Mesenteric fat pad (tissue), 1 donor: ENCODE measurements at places on chromosomes 7 and 10.

GRCh38 chr7:7795630-7796121 lies 77.3 kb upstream of the RPA3 start:
- DNase-seq, result no peak

- no peak for DNase-seq
These were observed 8.4 kb upstream of the R3HCC1L start for GRCh38 chr10:98125940-98126631.

GRCh38 chr7:23547662-23548061 lies 15.9 kb upstream of the TRA2A start:
- no peak for DNase-seq

GRCh38 chr7:15370441-15370840 lies 191.4 kb downstream of the AGMO start:
- no peak for DNase-seq

- no peak for DNase-seq
These were observed 23.7 kb downstream of the GSDME start for GRCh38 chr7:24733414-24734060.

- no peak for DNase-seq
These were observed 27.9 kb downstream of the ADCYAP1R1 start for GRCh38 chr7:31079824-31080511.

GRCh38 chr7:34438436-34438835 lies 219.6 kb upstream of the NPSR1 start:
- DNase-seq, result no peak

GRCh38 chr10:62992145-62992721 lies 140.9 kb upstream of the NRBF2 start:
- no peak for DNase-seq

DNA sequence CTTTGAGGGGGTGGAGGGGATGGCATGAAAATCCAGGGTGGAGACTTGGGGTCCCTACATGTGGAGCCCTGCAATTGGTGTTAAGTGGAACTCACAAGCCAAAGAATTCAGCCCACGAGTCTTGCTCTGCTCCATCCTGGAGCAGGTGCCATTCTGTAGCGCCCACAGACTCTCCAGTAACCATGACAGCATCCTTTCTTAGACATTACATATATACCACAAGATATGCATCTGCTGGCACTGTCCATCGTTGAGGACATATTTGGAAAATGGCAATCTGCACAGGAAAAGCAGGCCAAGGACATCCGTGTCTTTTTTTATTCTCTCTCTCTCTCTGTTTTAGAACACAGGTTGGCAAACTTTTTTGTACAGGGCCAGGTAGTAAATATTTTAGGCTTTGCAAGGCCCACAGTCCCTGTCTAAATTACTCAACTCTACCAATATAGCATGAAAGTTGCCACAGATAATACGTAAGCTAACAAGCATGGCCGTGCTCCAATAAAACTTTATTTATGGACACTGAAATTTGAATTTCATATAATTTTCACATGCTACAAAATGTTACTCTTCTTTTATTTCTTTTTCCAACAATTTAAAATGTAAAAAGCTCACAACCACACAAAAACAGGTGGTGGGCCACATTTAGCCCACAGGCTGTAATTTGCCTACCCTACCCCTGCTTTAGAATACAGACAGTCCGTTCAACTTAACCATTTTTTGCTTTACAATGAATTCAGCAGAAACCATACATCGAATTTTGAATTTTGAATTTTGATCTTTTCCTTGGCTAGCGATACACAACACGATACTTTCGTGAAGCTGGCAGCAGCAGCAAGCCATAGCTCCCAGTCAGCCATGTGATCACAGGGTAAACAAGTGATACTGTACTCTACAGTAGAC lies 141.4 kb upstream of the STK17A start:
- no peak for DNase-seq

DNA sequence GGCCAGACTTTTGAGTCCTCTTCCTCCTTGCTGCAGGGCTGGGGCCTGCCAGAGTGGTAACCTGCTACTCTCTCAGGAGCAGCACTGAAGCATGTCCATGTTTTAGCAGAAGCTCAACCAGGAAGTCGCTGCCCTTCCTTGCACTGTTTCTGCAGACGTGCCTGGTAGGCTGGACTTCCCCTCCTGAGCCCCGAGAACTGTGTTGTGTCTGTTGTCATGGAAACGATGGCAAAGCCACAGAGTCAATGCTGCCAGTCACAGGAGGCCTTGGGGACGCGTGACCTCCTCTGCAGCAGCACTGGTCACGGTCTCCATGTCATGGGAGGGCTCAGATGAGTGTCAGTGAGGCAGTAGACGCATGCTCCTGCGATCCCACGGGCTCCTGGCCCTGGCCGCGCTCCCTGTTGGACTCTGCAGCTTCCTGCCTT lies 145.5 kb downstream of the FANK1 start:
- no peak for DNase-seq

- DNase-seq, result peak; percentile 88
These were observed 17.2 kb upstream of the SLC18A3 start for GRCh38 chr10:49592726-49593563.

GRCh38 chr7:131338691-131339390 lies 11.2 kb downstream of the MKLN1 start:
- DNase-seq, result no peak

- DNase-seq, result no peak
These were observed 30.0 kb upstream of the KLHL7 start for GRCh38 chr7:23075571-23075970.

DNA sequence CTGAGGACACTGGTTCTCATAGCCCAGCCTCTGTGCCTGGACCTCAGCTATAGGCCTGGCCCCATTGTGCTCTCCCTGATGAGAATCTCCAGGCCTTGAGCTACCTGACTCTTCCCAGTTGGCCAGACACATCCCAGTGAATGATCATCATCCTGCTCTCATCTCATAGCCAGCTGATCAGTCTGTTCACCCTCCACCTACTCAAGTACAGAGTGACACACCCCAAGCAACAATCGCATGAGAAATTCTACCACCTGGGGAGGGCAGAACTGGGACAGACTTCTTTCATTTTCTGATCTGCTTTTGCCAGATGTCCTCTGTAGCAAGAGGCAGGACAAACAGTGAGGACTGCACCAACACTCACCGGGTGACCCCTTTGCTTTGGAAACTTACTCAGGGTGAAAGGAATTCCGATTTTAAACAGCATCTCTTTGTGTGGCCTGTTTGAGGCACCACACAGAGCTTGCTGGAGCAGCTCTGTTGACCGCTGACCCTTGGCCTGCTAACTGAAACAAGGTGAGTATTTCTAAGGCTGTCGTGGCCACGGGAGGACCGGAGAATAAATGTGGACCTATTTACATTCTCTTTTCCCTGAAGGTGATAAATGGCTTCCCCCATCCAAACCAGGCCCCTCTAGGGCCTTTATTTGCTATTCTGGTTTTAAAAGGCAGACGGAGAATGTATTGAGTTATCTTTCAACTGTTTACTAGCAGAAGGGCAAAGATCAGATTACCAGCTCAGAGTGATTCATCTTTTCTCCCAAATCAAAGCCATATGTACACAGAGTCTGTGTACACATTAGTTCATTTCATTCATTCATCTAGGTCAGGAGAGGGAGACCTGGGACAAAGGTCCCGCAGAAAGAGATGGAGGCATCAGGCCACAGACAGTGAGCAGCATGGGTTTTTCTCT lies 181.4 kb upstream of the TNS3 start:
- no peak for DNase-seq

GRCh38 chr10:58385784-58386112 lies 538 bp downstream of the TFAM start:
- DNase-seq, result no peak

DNA sequence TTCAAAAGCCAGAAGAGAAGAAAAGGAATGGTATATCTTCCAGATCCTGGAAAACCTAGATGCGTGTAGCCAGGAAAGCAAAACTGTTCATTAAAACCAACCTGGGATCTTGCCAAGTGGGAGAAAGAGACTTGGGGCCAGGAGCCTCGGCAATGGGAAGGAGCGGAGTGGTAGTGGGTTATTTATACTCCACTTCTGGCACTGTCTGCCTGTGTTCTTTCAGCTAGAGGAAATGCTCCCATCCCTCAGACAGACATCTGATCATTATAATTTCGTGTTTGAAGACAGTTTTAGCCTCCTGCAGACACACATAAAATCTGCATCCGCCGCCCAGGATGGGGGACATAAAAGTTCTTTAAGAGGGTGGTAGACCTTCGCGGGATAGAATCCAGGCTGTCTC lies 421.6 kb downstream of the RPS24 start:
- DNase-seq, result no peak

DNA sequence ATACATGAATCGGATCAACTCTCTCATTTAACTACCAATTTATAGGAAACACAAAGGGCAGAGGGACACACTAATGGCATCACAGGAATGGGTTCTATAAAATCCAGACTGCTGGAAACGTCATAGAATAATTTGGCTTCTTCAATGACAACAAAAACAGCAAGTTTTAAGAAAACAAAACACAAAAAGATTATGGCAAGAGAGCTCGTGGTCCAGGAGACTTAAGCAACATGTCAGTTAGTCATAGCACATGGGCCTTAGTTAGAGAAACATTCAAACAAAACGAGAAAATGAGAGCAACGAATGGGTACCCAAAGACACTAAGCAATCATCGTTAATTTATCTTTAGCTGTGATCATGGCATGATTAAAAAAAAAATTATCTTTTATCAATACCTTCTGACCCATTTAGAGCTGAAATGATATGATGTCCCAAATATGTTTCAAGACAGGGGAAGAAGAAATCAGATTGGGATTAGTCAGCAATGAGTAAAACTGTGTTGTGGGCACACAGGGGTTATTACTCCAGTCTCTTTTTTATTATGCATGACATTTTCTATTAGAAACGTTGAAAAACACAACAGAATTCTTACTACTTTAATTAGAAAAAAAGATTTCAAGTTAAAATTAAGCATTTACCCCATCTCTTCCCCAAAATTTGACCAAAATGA lies 28.3 kb downstream of the NCAPG2 start:
- no peak for DNase-seq

DNA sequence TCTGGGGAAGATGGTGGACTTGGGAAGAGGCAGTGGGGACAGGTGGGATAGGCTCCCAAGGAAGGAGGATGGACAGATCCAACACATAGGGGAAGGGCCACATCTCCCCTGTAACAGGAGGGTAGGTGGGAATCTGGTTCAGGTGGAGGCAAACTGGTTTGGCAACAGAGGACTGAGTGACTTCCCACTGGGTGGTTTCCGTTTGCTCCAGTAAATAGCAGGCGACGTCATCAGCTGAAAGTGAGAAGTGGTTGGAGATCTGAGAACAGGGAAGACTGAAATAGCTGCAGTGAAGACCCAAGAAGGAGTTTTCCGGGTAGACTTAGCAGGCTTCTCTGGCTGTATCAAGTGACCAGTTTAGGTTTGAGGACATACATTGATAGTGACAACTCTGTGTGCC lies 504.4 kb downstream of the GALNT17 start:
- no peak for DNase-seq

DNA sequence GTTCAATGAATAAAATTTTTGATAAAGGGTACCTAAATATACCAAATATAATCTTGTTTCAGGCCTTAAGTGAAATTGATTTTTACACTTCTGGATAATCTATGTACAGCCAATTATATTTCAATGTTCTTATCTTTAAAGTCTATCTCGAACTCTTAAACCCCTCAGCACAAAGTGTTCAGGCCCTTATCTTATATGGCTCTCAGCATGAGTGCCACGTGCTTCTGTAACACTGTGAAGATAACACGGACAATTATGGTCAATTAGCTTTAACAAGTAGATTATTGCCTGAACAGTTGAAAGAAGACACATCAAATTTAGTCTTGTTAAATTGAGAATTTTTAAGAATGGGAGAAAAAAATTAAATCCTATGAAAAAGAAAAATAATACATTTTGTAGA lies 40.4 kb upstream of the DMTF1 start:
- DNase-seq, result no peak

GRCh38 chr10:62894156-62894555 lies 78.0 kb upstream of the EGR2 start:
- no peak for DNase-seq

GRCh38 chr10:54449056-54449455 lies 352.0 kb downstream of the PCDH15 start:
- no peak for DNase-seq

GRCh38 chr7:133132906-133133305 lies 51.0 kb upstream of the CHCHD3 start:
- no peak for DNase-seq

- DNase-seq, result no peak
These were observed 200.1 kb downstream of the DOCK4 start for GRCh38 chr7:112006071-112006470.

- no peak for DNase-seq
These were observed 23.9 kb downstream of the TNS3 start for GRCh38 chr7:47557694-47558670.

DNA sequence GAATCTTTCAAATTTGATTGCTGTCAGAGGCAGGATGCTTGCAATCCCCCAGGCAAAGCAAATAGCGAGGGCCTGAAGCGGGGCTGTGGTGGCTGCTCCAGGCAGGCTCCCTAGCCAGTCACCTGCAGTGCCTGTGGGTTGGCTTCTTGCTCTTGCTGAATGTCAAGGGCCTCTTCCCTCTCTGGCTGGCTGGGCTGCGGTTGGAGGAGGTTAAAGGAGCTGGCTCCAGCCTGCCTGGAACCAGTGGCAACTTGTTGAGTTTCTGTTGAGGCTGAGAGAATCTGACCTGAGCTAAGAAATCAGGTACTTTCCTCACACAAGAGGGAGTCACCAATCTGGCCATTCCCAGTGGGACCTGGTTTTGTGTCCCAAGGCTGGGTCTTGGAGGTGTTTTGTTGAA lies 134.7 kb downstream of the TMEM178B start:
- no peak for DNase-seq

GRCh38 chr10:12954866-12955265 lies 46.6 kb downstream of the CCDC3 start:
- DNase-seq, result no peak

- DNase-seq, result peak; percentile 84
These were observed at the start of gene KCND2 for GRCh38 chr7:120272701-120273475. KCND2 (plus strand) TSS chr7:120273175.

- no peak for DNase-seq
These were observed 353.6 kb downstream of the PTEN start for GRCh38 chr10:88216976-88217375.

GRCh38 chr7:111835066-111835465 lies 272.8 kb upstream of the IMMP2L start:
- no peak for DNase-seq
